ENCODE measurements at places on chromosomes 3 and 15. TPM values are rescaled to one million over a fixed set of nuclear protein-coding genes. Genes with fewer than 3 reads are reported as not detected.

The COL6A5 gene
- not detected for total RNA-seq

GRCh38 chr3:123143669-123144411 lies 57.9 kb upstream of the SEC22A start:
- no peak overlapping the region for H3K27ac ChIP-seq
- no peak overlapping the region for H3K4me3 ChIP-seq
- H3K27me3 ChIP-seq: no peaks in the 10 kb centered on the region
- peaks cover 18% of the 10 kb centered on the region for H3K36me3 ChIP-seq
- no peak for DNase-seq

- peaks cover 53% of the 10 kb centered on the region for H3K4me1 ChIP-seq
- DNase-seq: peak; percentile 65
- H3K4me3 ChIP-seq: peak overlapping the region; percentile 58
- peaks cover 2% of the 10 kb centered on the region for H3K36me3 ChIP-seq
Measured at GRCh38 chr3:42159706-42160472, 68.7 kb downstream of the TRAK1 start.

The MKRN2OS gene
- not detected for total RNA-seq

- no peak overlapping the region for H3K27ac ChIP-seq
- H3K36me3 ChIP-seq: no peaks in the 10 kb centered on the region
- no peak for DNase-seq
- H3K4me1 ChIP-seq: no peaks in the 10 kb centered on the region
Measured at GRCh38 chr3:72924055-72924454, 36.2 kb downstream of the GXYLT2 start.

The HOMER2 gene
- 7.9 TPM for total RNA-seq

DNA sequence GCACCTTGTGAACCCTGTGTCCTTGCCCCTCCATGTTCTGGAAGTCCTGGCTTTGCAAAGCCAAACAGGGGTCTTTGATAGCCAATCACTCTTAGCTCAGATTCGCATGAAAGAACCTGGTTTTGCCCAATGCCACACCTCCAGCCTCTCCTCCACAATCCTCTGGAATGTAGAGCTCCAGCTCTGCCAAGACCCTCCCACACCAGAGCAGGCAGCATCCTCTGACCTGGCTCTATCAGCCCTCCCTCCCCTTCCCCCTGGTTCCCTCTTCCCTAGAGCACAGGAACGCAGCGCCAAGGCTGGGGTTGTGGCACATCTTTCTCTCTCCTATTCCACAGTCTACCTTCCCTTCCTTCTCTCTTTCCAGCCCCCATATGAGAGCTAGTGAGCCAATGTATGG lies 133.3 kb downstream of the RPLP1 start:
- DNase-seq: no peak
- no peak overlapping the region for H3K4me3 ChIP-seq
- H3K4me1 ChIP-seq: peaks cover 15% of the 10 kb centered on the region
- no peaks in the 10 kb centered on the region for H3K27me3 ChIP-seq

The GOLGA8T gene
- not detected for total RNA-seq

The NFKBIZ gene
- total RNA-seq: 33.7 TPM

The TEX55 gene
- total RNA-seq: not detected

DNA sequence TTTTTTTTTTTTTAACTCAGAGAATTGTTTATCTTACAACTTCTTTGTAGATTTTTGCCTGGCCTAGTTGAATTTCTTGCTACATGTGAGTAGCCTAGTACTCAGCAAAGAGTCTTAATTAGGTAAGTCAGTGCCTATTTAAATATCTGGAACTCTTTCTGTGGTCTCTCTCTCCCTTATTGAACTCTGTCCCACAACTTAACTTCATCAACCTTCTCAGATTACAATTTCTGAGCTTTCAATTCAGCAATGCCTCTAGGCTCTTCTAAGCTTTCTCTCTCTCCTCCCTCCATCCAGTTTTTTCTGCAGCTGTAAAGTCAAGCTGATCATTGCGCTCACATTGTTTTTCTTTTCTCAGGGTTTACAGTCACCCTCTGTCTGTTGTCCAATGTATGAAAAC lies 517.6 kb upstream of the ROBO1 start:
- no peaks in the 10 kb centered on the region for H3K36me3 ChIP-seq
- H3K27me3 ChIP-seq: no peaks in the 10 kb centered on the region
- no peak overlapping the region for H3K4me3 ChIP-seq
- no peak overlapping the region for H3K27ac ChIP-seq

GRCh38 chr3:120064641-120065040 lies 29.6 kb downstream of the GSK3B start:
- H3K27me3 ChIP-seq: no peaks in the 10 kb centered on the region
- peaks cover 21% of the 10 kb centered on the region for H3K36me3 ChIP-seq
- no peak overlapping the region for H3K27ac ChIP-seq
- peaks cover 12% of the 10 kb centered on the region for H3K4me1 ChIP-seq
- no peak for DNase-seq
- no peak overlapping the region for H3K4me3 ChIP-seq

The PP2D1 gene
- total RNA-seq: not detected

DNA sequence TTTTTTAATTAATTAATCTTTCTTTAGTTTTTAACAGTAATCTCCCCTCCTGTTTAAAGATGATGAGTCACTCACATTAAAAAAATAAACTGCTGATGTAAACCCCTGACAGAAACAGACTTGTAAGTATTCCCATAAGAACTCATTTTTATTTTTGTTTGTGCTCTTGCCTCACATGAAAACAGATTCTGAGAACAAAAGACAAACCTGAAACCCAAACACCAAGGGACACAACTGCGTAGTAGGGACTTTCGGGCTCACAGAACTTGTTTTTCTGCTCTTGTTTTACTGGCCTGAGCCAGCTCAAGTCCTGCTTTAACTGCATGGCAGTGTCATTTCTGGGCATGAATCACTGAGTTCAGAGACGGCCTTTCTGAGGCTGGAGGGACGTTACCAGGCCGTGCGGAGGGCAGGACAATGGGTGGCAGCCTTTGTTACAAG lies 600.8 kb downstream of the FOXP1 start:
- H3K27me3 ChIP-seq: no peaks in the 10 kb centered on the region
- no peak for DNase-seq

The PPP1R14D gene
- not detected for total RNA-seq

The TGM5 gene
- not detected for total RNA-seq

- DNase-seq: peak; percentile 26
- H3K27ac ChIP-seq: no peak overlapping the region
- H3K27me3 ChIP-seq: peaks cover 18% of the 10 kb centered on the region
- peaks cover 12% of the 10 kb centered on the region for H3K4me1 ChIP-seq
- no peak overlapping the region for H3K4me3 ChIP-seq
Measured at GRCh38 chr3:35296533-35296932, 342.8 kb upstream of the ARPP21 start.

- H3K4me1 ChIP-seq: no peaks in the 10 kb centered on the region
- H3K27ac ChIP-seq: no peak overlapping the region
- no peak overlapping the region for H3K4me3 ChIP-seq
- H3K27me3 ChIP-seq: no peaks in the 10 kb centered on the region
- H3K36me3 ChIP-seq: peaks cover 1% of the 10 kb centered on the region
Measured at GRCh38 chr3:100023150-100023549, 91.2 kb downstream of the FILIP1L start.

DNA sequence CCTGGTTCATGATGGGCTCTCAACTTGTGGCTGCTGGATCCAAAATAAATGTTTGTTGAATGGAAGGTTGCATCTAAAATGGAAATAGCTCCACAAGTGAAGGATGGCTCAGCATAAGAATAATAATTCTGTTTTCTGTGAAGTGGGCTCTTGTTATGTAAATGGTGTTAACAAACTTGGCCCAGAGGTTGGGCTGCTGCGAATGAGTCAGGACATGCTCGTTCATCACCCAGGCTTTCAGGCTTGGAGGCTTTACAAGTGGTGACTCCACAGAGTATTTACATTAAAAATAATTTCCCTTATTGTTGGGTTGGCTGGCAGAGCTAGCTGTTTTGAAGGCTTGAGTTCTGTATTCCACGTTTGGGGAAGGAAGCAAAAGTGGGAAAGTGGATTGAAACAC lies 60.5 kb downstream of the ITGB5 start:
- no peaks in the 10 kb centered on the region for H3K36me3 ChIP-seq
- no peak overlapping the region for H3K4me3 ChIP-seq
- DNase-seq: no peak
- no peak overlapping the region for H3K27ac ChIP-seq
- H3K4me1 ChIP-seq: no peaks in the 10 kb centered on the region

DNA sequence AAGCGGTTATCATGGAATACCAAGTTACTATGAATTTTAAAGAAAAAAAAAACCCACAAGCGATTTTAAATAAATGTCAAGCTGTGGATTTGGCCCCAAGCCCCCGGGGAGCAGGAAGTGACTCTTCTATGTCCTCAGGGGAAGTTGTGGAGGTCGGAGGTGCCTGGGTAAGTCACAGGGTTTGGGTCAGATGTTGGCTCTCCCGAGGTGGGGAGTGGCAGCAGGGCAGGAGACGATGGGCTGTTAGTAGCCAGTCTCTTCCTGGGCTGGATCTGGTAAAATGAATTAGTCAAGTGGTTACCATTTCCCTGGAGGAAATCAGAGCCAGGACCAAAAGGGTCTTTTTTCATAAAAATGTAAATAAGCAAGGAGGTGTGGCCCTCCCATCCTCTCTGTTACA lies 316.7 kb downstream of the TLE3 start:
- no peak overlapping the region for H3K27ac ChIP-seq
- H3K4me3 ChIP-seq: no peak overlapping the region
- peaks cover 26% of the 10 kb centered on the region for H3K4me1 ChIP-seq
- H3K27me3 ChIP-seq: peaks cover 27% of the 10 kb centered on the region

DNA sequence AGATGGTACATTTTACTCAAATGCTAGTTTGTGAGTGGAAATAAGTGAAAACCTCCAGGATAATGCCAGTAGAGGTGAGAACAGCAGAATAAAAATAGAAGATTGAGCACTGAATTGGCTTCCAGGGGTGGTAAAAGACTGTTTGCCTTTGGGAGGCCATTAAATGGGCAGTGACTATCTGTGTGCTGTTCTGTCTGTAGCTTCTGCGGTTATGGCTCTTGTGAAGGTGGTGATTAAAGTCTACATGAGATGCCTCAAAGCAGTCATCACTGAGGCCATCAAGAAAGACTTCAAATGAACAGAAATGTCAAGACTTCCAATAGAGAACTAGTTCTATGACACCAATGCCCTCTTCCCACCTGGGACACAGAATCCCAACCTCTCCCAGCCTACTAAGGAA lies 108.8 kb downstream of the EFHB start:
- no peaks in the 10 kb centered on the region for H3K27me3 ChIP-seq
- no peaks in the 10 kb centered on the region for H3K36me3 ChIP-seq
- no peaks in the 10 kb centered on the region for H3K4me1 ChIP-seq
- H3K4me3 ChIP-seq: no peak overlapping the region
- H3K27ac ChIP-seq: no peak overlapping the region

DNA sequence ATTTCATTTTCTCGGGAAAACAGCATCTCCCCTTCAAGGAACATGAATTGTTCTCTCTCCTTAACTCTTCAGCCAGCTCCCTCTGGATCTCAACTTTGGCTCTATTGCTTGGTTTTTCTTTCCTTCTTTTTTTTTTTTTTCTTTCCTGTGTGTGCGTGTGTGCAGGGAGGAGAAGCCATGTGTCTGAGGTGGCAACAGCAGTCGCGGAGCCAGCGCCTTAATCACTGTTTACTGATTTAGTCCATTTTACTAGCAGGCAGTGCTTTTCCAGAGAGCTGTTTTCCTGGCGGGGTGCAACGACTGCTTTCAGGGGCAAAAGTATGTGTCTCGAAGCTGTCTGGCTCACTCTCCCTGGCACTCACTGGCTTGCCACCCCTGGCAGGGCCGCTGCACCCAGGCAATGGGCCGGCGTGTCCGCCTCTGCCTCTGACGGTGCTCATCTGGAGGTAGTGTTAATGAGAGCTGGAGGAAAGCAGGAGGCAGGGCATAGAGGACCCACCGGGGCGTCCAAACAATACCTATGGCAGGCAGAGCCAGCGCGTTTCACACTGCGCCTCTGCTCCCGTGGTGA lies 835.4 kb upstream of the NR2F2 start:
- H3K36me3 ChIP-seq: no peaks in the 10 kb centered on the region
- peaks cover 5% of the 10 kb centered on the region for H3K4me1 ChIP-seq
- H3K27me3 ChIP-seq: peaks cover 5% of the 10 kb centered on the region
- DNase-seq: no peak

GRCh38 chr3:136783708-136784191 lies 31.6 kb upstream of the STAG1 start:
- H3K4me1 ChIP-seq: peaks cover 15% of the 10 kb centered on the region
- DNase-seq: no peak
- H3K27me3 ChIP-seq: no peaks in the 10 kb centered on the region
- no peak overlapping the region for H3K4me3 ChIP-seq
- no peak overlapping the region for H3K27ac ChIP-seq
- H3K36me3 ChIP-seq: no peaks in the 10 kb centered on the region

DNA sequence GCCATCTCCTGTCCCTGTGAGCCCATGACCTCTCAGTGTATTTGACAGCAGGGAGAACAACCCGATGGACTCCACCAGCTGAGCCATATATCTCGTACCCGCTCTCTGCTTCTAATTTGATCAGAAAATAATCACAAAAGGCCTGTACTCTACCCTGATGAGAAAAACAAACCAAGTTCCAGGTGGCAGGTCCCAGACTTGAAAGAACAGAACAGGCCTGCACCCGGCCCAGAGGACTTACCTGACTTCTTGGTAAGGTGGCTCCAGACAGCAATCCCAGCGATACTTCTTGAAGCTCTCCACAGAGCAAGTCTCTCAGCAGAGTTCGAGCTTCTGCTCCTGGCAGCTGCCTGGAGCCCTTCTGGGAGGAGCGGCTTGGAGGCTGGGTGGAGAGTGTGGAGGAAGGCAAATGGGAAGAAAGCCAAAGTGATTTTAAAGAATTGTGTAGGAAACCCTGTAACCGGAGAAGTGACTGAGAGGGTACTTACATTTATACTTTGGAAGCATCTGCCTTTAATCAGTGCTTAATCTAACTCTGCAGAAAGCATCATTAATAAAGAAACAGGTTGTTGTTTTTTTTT lies 91.6 kb downstream of the SCN11A start:
- no peak overlapping the region for H3K4me3 ChIP-seq
- H3K27me3 ChIP-seq: no peaks in the 10 kb centered on the region
- H3K36me3 ChIP-seq: no peaks in the 10 kb centered on the region
- peaks cover 2% of the 10 kb centered on the region for H3K4me1 ChIP-seq
- no peak overlapping the region for H3K27ac ChIP-seq

The SLC22A14 gene
- total RNA-seq: not detected
